ENCODE measurements at places on chromosomes 4 and X.

- DNase-seq = no peak
Measured at GRCh38 chrX:69088171-69088938, 76.9 kb downstream of the PJA1 start.

DNA sequence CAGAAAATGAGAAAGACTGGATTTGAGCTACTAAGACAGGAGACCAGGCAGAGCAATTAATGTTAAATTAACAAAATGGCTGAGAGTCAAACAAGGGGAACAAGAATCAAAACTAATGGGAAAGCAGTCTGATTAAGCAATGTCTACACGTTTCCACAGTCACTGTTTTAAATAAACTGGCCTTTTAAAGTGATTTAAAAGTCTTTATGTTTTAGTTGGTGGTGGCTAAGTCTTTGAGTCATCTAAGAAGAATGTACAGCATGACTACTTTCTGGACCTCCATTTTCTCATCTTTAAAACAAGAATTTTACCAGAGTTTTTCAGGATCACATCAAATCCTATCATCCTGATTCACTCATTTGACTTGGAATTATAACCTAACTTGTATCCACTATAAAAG is 233.8 kb downstream of the ENOX2 start:
- DNase-seq = no peak

DNA sequence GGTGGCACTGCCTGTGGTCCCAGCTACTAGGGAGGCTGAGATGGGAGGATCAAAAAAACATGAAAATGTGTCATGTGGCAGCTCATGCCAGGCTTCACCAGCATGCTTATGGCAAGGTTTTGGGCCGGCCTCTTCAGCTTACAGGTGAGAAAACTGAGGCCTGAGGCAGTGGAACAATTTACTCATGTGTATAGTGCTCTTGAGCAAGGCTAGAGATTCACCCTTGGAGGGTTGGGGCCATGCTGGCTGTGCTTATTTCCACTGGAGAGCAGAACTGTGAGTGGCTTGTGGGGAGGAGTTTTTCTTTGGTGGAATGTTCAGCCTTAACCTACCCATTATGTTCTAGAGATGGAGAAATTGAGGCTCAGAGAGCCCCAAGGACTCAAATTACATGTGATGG is 31.8 kb downstream of the NSD2 start:
- no peak for DNase-seq

DNA sequence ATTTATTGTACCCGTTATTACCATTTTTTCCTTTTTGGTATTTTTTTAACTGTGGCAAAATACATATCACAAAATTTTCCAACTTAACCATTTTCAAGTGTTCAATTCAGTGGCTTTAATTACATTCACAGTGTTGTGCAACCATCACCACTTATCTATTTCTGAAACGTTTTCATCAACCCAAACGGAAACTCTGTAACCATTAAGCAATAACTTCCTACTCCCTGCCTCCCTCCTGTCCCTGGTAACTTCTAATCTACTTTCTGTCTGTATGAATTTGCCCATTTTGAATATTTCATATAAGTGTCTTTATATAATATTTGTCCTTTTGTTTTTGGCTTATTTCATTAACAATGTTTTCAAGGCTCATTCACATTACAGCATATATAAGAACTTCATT is 57.4 kb upstream of the MSN start:
- DNase-seq = no peak

DNA sequence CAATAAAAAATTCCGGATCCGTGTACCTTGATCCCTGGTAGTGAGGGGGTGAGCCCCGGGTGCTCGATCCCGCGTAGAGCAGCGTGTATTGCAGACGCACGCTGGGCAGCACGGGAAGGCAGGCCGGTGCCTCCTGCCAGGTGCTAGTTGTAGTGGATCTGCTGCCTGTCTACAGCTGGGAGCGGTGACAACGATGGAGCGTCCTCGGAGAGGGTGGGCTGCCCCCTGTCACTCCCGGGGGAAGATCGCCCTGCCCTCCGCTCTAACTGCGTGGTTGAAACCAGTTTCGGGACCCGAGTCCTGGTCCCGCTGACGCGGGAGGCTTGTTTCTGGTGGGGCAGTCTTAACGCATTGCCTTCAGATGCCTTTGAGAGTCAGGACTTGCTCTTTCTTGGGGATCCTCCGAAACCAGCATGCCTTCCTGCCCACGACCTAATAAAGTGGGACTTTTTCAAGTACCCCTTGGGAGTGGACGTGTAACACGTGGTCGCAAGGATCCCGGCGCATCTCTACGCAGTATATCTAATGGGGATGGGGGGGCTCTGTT is 2.7 kb upstream of the NKX6-1 start:
- DNase-seq = no peak

- no peak for DNase-seq
Measured at GRCh38 chrX:70455366-70456202, 10.9 kb downstream of the DLG3 start.

GRCh38 chr4:26529479-26529878 is 39.2 kb upstream of the CCKAR start:
- DNase-seq = no peak

DNA sequence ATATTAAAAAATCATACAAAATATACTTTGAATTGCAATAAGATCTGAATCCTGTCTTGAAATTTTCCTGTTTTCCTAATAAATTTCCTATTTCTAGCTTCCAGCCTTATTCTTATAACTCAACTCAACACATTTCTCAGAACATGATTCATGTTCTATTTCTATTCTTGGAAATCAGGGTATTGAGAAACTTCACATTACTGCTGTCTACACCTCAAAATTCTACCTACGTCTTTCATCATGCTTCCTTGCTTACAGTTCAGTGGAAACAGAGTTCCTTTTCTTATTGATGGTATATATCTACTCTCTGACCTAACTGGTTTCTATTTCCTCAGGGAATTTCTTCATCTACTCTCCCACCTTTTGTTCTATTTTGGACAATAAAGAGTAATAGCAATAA is 2139.0 kb downstream of the ARAP2 start:
- DNase-seq = no peak

- DNase-seq = peak; percentile 12
Measured at GRCh38 chr4:39526765-39527295, 409 bp downstream of the UGDH start.

DNA sequence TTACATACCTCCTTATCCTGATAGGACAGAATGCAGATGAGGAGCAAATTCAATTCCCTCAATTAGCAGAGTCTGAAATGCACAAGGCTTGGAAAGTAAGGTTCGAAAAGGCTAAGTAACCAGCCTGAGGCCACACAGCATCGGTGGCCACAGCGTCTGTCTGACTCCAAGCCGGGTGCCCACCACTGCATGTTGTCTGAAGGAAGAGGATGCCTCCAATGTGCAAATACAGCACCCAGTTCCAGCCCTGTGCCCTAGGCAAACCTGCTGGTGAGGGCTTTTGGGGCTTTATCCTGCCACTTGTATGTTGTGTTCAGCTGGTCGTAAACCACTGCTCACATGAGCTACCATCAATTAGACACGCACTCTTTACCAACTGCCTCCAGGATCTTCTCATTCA is 48.6 kb upstream of the PPP2R2C start:
- no peak for DNase-seq

- no peak for DNase-seq
Measured at GRCh38 chr4:88705805-88706492, 8.3 kb upstream of the NAP1L5 start.

DNA sequence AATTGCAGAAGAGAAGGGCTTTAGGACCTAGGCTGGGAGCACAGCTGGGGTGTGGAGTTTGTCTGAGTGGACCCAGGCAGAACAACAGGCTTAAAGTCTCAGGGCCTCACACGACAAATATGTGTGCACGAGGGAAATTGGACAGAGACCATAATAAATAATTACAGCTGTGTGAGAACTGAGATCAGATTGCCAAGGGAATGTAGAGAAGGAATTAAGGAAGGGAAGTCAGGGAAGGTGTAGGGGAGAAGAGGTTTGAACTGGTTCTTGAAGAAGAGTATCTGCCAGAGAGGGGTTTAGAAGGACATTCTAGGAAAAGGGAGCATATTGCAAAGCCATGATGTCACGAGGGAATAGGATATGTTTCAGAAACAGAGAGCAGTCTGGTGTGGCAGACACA is 120.7 kb upstream of the TSPAN5 start:
- no peak for DNase-seq

DNA sequence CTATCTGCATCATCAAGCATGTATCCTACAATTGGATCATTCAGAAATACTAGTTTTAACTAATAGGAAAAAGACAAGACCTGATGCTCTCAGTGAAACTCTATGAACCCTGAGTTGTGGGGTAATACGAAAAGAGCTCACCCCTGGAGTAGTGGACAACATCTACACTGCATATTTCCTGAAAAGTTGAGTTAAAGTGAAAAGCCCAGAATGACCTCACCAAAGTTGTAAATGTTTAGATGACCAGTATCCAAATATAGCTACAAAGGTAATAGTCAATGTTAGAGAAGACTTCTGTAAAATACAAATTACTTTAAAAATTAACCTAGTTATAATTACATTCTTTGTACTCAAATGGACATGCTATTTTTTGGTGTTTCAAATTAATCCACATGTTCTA is 52.8 kb upstream of the SRPX start:
- no peak for DNase-seq

- DNase-seq = peak; percentile 88
Measured at GRCh38 chr4:128811571-128812441, 2.3 kb downstream of the JADE1 start.

- DNase-seq = no peak
Measured at GRCh38 chr4:137711502-137711901, 179.2 kb upstream of the PCDH18 start.

DNA sequence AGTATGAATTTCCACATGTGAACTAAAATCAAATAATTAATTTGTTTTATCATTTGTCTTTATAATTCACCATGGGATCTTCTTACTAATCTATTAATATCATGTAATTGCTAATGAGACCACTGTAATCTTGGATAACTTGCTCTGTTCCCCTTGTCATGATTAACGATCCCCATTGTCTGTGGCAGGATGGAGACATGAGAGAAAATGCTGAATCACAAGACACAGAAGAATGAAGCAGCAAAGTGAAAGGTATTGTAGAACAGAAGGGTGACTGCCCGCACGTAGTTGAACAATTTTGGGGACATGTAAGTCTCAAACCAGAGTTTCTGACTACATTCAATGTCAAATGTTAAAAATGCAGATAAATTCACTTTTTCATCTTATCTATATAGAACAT is 135.2 kb downstream of the EPHA5 start:
- DNase-seq = no peak

DNA sequence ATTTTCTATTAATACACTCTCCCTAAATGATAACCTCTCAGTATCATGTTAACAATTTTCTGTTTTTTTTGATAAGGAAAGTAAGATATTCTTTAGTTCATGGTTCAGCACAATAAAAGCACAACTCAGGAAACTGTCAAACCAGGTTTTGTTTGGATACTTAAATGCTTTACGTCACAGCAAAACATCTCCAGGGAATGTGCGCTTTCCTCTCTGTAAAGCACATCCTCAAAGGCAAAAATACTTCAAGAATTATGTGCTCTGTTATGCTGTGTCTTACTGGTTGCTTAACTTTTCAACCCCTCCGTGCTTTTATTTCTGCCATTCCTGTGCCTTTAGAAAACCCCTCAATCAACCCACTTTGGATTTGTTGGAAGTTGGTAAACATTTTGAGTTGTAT is 27.8 kb downstream of the SNX25 start:
- DNase-seq = no peak

GRCh38 chr4:27293831-27294230 is 433.2 kb downstream of the STIM2 start:
- no peak for DNase-seq

DNA sequence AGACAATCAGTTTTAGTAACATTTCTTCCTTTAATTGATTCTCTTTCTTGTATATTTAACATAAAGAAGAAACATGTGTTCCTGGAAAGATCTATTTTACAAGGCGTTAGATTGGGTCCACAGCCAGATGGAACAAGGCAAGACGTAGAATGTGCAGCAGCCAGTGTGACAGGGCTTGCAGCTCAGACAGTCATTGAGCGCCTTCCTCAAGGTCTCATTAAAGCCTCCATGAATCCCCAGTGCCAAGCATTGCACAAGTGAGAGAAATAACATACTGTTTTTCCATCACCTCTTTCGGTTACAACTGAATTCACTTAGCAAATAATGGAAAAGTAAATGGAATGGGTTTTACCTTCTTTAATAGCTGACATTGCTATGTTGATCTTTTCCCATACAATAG is 292.5 kb downstream of the USP46 start:
- DNase-seq = no peak

GRCh38 chrX:114075073-114075673 is 508.7 kb upstream of the HTR2C start:
- no peak for DNase-seq

DNA sequence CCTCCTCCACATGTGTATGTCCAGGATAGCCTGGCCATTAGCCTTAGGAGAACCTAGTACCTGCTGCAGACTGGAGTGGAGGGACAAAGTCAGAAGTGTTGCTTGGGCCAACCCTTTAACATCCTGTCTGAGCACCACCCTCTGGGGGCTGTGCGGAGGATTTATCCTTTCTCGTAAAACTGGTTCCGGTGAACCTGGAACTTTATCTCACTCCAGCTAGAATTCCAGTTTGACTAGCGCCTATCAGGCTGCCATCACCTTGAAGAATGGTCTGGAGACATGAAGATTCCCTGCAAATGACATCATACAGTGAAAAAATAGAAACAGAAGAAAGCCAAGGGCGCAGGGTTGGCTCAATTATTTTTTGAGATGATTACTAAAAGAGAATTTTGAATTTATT is 4.0 kb downstream of the TCEAL8 start:
- DNase-seq = no peak

DNA sequence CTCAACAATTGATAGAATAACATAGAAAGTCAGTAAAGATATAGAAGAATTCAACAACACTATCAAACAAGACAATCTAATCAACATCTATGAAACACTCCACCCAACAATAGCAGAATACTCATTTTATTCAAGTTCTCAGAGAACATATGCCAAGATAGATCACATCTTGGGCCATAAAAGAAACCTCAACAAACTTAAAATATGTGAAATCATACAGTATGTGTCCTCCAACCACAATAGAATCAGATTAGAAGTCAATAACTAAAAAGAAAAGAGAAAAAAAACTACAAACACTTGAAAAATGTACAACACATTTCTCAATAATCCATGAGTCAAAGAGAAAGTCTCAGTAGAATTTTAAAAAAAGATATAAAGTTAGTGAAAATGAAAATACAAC is 78.6 kb upstream of the LDB2 start:
- DNase-seq = no peak

- no peak for DNase-seq
Measured at GRCh38 chr4:143083756-143084472, 100.8 kb upstream of the USP38 start.

GRCh38 chr4:68693325-68694075 is 23.0 kb upstream of the UGT2B15 start:
- DNase-seq = no peak

GRCh38 chrX:1902901-1903235 is 288.0 kb downstream of the ASMT start:
- no peak for DNase-seq

GRCh38 chr4:14008494-14008893 is 381.0 kb upstream of the BOD1L1 start:
- no peak for DNase-seq

GRCh38 chr4:95505151-95505550 is 43.6 kb downstream of the UNC5C start:
- DNase-seq = peak; percentile 11

Data from frontal cortex (tissue), 4 donors.